Stimulated activated CD4-positive, alpha-beta T cell treated with anti-CD3 and anti-CD28 coated beads, TNF-alpha, amount 100 ng/mL, for 24 hours (primary cell): ENCODE measurements at places on chromosomes 7 and 10.

- DNase-seq = no peak
Measured at GRCh38 chr7:6532516-6532915, 18.7 kb downstream of the GRID2IP start.

GRCh38 chr10:122341141-122341810 is 33.2 kb upstream of the PLEKHA1 start:
- no peak for DNase-seq

- no peak for DNase-seq
Measured at GRCh38 chr10:80870282-80870681, 332.6 kb downstream of the SH2D4B start.

DNA sequence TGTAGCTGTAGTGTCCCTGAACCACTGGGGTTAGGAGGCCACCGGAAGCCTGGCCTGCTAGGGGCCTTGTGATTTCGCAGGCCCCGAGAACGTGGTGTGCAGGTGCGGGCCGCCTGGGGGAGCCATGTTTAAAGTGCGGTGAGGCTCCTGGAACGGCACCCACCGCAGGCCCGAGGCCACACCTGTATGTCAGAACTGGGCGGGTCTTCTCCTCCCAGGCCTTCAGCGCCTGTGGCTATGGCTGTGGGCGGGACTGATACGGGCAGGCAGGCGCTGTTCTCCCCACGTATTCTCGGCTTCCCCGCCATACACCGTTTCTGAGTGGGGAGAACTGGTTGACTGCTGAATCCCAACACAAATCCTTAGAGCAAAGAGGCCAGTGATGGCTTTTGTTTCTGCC is 74.8 kb downstream of the DNAJB6 start:
- peak; percentile 28 for DNase-seq

DNA sequence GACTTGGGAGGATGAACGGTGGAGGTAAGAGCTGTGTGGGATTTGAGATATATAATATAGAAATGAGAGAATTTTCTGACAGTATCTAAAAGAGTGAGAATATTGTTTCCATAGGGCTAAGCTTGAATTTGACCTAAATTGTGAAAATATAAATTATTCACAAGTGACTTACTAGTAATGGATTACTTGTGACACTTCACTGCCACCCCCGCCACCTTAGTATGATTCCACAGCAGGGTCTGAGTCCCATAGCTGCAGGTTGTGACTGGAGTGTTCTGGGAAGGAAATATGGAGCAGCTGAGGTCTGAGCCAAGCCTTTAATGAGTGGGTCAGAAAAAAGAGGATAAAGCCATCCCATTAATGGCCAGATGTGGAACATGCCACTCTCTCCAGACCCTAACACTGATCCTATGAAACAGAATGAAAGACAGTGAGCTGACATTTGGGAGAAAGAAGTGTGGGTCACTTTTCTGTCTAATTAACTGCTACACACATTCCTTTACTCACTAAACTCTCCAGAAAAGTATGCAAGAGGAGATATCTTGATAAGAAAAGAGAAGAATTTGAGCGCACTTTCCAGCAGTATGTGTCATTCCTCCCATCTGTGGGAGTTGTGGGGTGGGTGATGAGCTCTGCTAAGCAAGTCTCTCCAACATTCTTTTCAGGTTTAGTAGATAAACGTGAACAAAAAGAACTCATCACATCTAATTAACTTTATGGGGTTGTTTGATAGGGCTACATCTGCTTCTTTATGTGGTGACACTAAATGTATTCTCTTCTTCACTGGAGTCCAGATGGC is 1193.4 kb downstream of the SORCS3 start:
- no peak for DNase-seq

- DNase-seq = peak; percentile 66
Measured at GRCh38 chr7:16753102-16753931, at the start of gene TSPAN13. TSS of gene TSPAN13 (plus strand) at chr7:16753755. CDS start at chr7:16753968, 213 bp downstream.

GRCh38 chr10:25552283-25552919 is 377.6 kb downstream of the GPR158 start:
- no peak for DNase-seq

GRCh38 chr7:137001041-137001440 is 132.6 kb downstream of the CHRM2 start:
- DNase-seq = no peak

- DNase-seq = no peak
Measured at GRCh38 chr7:1285556-1286301, 53.1 kb downstream of the UNCX start.
